NCI-H2081 (cell line): ENCODE measurements at places on chromosomes 5 and 9.

GRCh38 chr9:95297760-95298159 is 19.7 kb downstream of the FANCC start:
- no peak for DNase-seq

DNA sequence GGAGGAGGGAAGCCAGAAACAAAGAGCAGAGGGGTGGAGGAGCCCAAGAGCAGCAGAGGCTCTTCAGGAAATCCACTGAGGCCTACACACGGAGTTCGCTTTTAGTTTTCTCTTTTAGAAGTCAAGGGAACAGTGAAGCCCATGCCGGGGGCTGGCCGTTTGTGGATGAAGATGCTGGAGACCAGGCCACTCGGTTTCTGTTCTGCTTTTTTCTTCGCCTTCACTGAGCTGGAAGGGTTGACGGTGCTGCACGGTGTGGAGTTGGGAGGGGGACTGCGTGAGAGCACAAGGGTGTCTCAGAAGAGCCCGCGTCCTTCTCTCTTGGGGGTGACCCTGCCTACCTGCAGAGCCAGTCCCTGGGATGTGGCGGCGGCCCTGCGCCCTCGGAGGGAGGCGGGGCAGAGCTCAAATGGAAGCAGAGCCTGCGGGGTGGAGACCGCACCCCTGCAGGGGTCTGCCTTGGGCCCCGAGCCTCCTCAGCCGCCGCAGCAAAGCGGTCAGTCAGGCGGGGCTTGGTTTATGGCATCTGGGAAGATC is 68.5 kb upstream of the CACNA1B start:
- DNase-seq: no peak

GRCh38 chr9:94780516-94780950 is 54.0 kb downstream of the AOPEP start:
- DNase-seq: no peak

GRCh38 chr9:121393318-121393717 is 23.3 kb upstream of the STOM start:
- no peak for DNase-seq

DNA sequence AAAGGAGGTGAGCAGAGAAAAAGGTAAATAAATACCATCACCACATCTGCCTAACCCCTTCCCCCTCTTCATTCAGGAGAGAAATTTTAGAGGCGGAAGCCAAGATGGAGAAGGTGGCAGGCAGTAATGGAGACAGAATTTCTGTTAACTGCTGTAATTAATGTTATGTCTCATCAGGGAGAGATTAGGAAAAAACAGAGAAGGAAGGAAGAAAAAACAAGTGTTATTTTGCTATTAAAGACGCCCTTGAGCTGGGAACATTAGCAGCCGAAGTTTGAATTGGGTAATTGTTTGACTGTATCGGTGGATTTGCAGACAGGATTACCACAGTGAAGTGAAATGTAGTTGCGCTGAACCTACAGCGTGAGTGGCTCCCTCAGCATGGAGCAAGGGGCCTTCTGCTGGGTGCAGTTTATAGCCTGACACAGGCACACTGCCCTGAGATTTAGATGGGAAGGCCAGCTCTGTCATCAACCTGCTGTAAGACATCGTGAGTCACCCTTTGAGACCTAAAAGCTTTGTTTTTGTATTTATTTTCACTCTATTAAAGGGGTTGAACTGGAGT is 136.3 kb downstream of the ASTN2 start:
- DNase-seq: no peak

- no peak for DNase-seq
These were observed 59.7 kb downstream of the PRELID2 start for GRCh38 chr5:145775411-145775810.

DNA sequence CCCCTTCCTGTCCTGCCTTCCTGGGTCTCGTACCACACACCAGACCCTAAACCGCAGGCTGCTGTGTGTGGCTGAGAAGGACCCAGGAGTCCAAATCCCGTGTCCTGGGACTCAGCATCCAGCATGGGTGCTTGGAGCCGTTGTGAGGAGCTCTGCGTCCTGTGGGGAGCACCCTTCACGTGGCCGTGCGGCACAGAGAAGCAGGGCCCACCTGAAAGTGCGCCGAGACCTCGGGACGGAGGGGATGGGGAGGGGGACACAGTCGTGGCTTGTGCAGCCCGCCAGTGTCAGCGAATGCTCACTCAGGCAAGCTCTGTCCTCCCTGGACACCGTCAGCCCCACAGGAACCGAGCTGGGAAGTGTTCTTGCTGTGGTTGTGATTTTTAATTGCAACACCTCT is 244.6 kb downstream of the CACNA1B start:
- no peak for DNase-seq

GRCh38 chr5:59123595-59124561 is 541.0 kb downstream of the RAB3C start:
- no peak for DNase-seq

- no peak for DNase-seq
These were observed 18.2 kb upstream of the ZNF618 start for GRCh38 chr9:113857875-113858274.

DNA sequence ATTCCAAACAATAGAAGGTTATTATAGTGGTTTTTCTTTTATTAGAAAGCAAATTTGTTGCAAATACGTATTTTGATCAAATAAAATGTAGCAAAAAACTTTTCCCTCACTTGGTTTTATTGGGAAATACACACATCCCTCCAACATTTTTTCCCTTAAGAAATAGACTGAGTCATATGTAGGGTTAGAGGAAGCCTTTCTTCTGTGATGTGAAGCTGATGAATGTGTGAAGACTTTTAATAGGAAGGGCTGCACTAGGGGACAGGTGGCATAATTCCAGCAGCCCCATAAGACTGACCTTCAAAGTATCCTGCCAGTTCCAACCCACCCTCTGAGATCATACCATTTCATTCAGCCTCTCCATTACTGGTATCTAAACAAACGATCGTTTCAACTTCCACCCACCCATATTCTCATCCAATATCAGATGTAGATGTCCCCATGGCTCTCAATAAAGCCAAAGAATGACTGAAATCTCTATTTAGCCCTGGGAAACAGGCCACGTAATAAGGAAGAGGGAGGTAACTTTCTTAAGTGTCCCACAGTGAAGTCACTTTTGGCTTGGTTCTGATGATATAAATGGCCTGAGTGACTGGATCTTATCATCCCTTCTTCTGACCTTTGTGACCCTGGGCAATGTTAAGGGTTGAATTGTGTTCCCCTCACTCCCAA is 64.7 kb upstream of the LPAR1 start:
- DNase-seq: no peak

DNA sequence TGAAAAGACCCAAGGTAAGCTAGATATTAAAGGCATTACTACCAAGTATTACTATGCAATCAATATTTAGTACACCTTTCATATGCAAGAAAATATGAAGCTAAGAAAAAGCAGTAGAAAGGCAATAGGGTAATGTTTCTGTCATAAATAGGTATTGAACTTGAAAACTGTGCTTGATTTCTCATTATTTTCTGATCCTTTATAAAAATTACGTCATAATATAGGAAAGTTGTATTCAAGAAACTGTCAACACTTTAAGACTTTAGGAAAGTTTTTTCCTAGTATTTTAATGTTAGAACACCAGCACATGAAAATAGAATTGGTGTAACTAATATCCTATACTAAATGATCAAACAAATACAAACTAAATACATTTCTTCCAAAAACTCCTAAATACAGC is 133.2 kb downstream of the EDIL3 start:
- DNase-seq: no peak

- DNase-seq: no peak
These were observed 292.5 kb downstream of the MARCHF11 start for GRCh38 chr5:15887093-15887492.

DNA sequence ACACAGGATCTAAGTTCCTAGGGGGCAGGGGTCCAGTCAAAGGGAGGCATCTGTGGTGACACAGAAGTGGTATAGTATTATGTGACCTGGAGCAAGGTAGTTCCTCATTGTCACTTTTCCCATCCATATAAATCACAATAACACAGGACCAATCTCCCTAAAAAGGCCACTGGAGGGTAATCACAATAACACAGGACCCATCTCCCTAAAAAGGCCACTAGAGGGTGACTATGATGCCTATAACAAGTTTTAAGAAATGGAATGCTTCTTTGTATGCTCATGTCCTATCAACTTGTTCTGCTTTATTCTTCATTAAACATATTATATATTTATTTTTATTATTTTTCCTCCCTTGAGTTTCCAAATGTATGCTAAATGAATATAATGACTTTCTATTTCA is 254.6 kb downstream of the ASTN2 start:
- DNase-seq: peak; percentile 4

DNA sequence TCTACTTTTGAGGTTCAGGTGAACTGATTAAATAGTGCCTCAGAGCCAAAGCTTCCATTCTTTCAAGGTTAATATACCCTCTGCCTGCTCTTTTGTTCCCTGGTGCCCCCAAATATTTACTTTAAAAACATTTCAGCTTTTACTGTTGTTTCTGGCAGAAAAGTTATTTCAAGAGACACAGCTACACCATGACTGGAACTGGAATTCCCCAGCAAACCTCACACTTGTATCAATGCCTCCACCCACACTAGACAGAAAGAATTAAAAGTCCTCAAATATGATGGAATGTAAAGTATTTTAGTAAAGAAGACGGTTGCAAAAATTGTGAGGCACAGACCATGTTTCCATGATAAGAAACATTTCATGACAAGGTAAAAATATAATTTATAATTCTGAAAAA is 720.2 kb upstream of the TYRP1 start:
- no peak for DNase-seq

- no peak for DNase-seq
These were observed 147.3 kb upstream of the FST start for GRCh38 chr5:53333160-53333559.

DNA sequence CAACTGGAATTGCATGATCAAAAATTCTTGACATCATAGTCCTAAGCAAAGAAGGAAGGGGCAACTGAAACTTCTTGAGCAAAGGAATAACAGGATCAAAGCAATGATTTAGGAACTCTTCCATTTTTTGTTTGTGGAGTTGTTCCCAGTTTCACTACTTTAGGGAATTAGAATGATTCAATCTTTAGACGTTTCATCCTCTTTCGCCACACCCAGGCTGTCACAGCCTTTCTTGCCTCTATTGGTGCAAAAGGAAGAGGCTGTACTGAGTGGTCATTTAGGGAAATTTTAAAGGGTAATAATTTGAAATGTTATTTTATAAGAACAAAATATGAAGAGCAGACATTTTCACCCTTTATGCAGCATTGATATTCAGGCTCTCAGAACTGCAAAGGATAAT is 1026.0 kb upstream of the ARRDC3 start:
- no peak for DNase-seq

DNA sequence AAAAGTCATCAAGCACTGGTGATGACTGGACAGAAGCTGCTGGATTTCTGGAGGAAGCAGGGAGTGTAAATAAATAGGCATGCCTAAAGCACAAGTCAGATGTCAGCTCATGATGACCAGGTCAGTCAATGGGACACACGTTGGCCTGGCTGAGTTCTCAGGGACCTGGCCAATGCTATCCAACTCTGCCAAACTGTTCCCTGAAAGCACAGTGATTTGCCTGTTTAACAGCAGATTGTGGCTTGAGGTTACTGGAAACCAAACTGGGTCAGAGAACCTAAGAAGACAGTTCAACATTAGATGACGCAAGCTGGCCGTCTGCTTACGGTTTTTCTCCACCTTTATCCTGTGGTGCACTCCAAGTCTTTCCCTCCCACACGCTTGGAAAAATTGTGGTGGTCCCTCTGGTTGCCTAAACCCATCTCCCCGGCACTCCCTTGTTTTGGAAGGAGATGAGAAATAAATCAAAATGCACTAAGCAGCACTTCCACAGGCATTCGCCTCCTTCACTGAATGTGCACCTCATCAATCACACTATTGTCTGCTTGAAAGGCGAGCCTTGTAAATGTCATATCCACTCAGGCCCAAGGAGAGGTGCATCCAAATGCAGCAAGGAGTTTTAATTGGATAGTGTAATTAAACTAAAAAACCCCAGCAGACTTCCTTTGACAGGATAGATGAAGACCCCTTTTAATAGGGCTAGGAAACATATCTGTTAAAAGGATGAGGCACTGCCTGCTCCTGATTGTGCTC is 199.4 kb downstream of the GAPVD1 start:
- no peak for DNase-seq

- no peak for DNase-seq
These were observed 627.7 kb downstream of the CCDC171 start for GRCh38 chr9:16180546-16180945.

DNA sequence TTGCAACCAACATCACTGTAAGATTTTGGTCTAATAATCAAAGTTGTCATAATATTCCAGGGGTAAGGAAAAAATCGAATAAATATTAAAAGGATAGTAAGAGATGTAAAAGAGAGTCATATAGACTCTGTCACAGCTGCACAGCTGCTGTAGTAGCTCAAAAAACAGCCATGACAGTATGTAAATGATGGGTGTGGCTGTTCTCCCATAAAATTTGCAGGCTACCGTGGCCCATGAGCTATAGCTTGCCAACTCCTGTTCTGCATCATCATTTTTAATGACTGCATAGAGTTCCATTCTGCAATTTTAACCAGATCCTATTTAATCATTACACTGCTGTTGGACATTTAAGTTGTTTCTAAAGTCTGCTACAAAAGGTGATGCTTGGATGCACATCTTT is 450.5 kb upstream of the MPDZ start:
- no peak for DNase-seq

DNA sequence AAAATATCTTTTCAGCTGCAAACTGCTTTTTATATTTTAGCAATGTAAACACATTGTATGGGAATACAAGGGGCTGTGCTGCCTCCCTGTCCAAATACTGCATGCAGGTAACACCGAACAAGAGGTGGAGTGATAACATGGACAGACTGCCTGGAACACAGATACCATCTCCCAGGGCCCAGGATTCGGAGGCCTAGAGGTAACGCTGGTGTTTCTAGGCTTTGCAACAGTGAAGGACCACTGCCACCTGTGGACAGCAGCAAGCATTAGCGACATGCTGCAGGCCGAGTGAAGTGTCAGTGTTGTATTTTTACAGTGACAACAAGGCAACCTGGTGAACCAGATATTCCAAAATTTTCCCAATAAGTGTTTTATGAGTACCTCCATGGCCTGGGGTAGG is 379.1 kb downstream of the DMRT2 start:
- DNase-seq: no peak

- no peak for DNase-seq
These were observed 10.5 kb upstream of the PSIP1 start for GRCh38 chr9:15521254-15521653.

- DNase-seq: no peak
These were observed 30.6 kb downstream of the NKX2-5 start for GRCh38 chr5:173204185-173204979.

DNA sequence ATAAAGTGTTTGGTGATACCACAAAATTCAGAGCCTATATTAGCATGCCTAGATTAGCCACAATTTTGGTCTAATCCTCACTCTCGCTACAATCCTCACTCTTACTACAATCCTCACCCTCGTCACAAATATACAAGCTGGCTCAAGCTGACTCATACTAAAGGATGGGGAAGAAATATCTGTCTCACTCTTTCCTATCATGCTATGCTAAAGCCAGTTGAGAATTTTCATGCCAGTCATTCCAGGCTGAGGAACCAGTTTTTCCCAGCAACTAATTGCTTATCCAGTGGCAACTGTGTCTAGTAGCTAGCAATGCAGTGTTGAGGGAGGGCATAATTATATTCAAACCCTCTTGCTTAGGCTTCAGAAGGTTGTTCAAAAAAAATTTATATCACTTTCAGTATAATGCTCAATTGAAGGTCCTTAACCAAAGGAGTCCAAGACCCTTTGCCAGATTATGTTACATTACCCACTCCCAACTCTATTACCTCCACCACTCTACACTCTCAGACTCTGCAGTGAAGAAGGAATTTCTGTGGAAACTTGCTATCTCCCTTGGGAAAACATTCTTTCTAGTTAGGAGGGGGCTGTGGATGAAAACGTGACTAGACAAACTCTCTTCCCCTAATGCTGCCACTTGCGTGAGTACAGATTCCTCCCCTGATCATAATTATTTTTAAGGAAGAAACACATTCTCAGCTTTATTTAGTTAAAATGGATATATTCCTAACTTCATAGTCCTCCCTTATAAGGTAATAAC is 810.3 kb upstream of the ACO1 start:
- DNase-seq: no peak
